Muscle of back (tissue), 13 donors: ENCODE measurements at places on chromosomes 11 and 22.

DNA sequence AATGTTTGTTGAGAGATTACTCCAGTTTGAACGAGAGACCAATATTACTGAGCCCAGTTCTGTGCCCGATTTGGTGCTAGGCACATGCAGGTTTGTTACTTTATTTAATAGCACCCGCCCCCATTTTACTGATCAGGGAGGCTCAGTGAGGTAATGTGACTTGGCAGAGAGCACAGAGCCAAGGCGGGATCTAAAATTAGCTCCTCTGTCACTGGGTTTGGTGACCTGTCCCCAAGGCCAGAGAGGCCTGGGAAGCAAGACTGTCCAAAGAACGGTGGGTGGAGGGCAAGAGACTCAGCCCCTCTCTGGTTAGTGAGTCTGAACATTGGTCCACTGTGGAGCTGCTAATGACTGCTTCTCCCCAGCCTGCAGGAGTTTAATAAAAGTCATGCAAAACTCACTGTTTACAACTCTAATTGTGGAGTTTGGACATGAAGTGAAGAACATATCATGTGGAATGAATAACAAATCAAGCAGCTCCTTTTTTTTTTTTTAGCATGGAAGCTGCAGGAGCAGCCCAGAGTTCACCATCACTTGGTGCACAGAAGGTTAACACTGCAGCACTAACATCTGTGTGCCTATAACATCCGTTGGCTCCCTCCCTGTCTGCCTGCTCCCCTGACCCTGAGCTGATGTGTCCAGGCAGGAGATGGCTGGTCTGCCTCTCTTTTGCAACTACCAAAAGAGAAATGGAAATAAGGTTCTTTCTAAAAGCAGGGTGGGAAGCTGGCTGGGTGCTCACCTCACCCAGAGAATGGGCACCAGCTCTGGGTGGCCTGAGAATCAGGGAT, 39.0 kb downstream of the CSNK2A3 start:
- peak; percentile 15 for DNase-seq

- no peak for DNase-seq
Observed at GRCh38 chr11:83572581-83573496, 286.7 kb upstream of the CCDC90B start.

- no peak for DNase-seq
Observed at GRCh38 chr22:25081409-25081824, 118.2 kb upstream of the CRYBB3 start.

DNA sequence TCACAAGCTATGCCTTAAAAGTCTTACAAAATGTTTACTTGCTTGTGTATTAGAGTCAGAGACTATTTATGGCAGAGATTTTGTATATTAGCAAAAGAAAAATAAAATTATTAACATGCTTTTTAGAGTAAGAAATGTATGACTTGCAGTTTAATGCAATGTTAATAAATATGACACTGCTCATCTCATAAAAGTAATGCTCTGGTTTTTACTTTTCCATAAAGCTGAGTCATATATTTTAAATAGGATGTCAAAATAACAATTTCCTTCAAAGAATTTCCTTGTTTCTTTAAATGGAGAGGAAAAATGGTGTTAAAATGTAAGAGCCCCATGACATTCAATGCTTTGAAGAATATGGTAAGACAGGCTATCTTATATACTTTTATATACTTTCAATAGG, 16.3 kb upstream of the RDX start:
- DNase-seq, result no peak

DNA sequence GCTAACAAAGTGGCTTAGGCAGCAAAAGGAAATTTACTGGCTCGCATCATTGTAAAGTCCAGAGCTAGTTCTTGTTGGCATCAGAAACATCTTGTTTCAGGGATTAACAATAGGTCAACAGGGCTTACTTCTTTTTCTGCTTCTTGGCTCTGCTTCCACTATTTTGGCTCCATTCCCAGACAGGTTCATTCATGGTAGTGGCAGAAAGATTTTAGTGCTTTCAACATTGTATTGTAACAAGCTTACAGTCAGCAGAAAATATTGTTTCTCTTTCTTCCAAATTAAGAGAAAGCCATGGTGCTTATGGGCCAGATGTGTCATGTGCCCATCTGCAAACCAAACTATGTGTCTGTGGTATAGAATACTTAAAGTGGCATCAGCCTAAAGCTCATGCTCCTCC, 315.6 kb downstream of the RAB38 start:
- no peak for DNase-seq

DNA sequence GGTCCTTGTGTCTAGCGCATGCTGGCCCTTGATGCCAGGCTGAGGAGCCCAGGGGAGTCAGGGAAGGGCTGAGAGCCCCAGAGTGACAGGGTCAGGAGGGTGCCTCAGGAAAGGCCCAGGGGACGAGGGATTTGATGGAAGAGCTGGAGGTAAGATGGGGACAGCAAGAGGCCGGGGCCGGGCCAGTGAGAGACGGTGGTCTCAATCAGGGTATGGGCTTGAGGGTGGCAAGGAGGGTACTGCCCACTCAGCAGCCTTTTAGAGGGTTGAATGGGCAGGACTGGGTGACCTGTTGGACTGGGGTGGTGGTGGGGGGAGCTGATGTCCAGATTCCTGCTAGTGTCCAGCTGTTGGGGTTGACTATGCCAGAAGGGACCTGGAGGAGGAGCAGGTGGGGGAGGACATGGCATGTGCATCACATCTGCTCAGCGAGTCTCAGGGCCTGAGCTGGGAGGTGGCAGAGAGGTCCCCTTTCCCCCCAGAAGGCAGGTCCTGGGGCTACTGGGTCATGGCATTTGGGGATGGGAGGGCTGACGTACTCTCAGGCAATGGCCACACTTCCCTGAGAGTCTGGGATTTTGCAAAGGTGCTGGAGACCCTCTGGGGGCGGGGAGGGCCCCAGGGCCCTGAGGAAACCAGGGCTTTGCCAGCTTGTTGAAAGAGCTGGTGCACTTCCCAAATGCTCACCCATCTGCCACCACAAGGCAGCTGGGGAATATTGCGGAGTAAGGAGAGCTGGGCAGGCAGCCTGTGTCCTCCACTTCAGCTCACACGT, 18.4 kb downstream of the MYO7A start:
- no peak for DNase-seq

DNA sequence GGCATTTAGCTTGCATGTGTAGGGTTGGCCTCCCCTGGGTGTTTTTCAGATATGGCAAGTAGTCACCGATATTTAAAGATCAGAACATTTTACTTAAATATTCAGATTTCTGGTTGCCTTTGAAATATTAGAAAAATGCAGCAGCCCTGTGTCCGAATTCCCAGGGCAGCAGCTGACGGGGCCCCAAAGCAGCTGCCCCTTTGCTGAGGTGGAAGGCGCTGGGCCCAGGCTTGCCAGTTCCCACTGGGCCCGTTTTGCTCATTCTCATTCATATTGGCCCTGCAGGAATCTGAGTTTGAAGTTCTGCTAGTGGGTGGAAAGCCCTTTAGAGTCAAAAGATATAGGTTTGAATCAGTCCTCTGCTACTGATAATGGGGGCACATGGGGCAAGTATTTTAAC, 692.1 kb downstream of the OPCML start:
- DNase-seq, result no peak

DNA sequence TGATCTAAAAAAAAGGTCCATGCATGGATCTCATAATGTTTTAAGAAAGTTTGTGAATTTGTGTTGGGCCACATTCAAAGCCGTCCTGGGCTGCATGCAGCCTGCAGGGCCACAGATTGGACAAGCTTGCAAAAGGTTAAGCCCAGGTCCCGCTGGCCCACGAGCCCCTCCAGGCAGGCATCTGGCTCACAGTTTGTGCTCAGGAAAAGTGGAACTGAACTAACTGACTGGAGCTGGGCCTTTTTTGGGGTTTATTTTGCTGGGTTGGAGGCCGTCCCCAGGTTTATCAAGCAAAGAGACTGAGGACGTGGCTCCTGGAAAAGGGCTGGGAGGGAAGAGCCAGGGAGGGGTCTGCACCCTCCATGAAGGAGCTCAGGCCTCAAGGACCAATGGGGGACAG, 32.1 kb upstream of the BAIAP2L2 start:
- DNase-seq, result no peak

- DNase-seq, result no peak
Observed at GRCh38 chr22:29342177-29342576, 26.7 kb upstream of the RASL10A start.

- no peak for DNase-seq
Observed at GRCh38 chr11:64989416-64989815, 7.4 kb downstream of the BATF2 start.

DNA sequence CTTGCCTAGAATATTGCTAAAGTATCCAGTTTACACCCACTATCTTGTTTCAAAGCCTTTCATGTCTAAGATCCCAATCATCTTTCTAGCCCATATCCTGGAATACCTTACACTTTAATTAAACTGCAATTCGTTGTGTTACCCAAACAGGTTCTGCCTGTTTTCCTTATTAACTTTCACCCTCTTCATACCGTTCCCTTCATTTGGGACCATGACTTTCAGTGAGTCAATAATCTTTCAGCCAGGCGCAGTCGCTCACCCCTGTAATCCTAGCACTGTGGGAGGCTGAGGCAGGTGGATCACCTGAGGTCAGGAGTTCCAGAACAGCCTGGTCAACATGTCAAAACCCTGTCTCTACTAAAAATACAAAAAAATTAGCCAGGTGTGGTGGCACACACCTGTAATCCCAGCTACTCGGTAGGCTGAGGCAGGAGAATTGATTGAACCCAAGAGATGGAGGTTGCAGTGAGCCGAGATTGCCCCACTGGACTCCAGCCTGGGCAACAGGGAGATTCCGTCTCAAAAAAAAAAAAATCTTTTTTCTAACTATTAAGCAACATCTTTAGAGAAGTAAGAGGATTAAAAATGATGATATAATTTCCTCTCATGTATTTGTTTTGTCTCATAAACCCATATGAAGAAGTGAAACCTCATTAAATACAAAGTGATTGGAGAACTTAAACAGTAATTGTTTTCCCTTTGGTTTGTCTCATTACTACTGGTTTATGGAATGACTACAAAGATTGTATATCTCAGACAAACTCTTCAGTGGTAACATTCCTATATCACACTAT, 20.7 kb downstream of the DMC1 start:
- DNase-seq, result no peak

- DNase-seq, result no peak
Observed at GRCh38 chr11:34869425-34869824, 46.8 kb downstream of the APIP start.
